ENCODE measurements at places on chromosomes 5 and 9.

- H3K4me3 ChIP-seq = no peak overlapping the region
- H3K4me1 ChIP-seq = peaks cover 19% of the 10 kb centered on the region
- H3K27ac ChIP-seq = no peak overlapping the region
- peaks cover 5% of the 10 kb centered on the region for H3K36me3 ChIP-seq
- DNase-seq = no peak
- no peaks in the 10 kb centered on the region for H3K27me3 ChIP-seq
Measured at GRCh38 chr5:81639556-81639955, 111.3 kb downstream of the SSBP2 start.

DNA sequence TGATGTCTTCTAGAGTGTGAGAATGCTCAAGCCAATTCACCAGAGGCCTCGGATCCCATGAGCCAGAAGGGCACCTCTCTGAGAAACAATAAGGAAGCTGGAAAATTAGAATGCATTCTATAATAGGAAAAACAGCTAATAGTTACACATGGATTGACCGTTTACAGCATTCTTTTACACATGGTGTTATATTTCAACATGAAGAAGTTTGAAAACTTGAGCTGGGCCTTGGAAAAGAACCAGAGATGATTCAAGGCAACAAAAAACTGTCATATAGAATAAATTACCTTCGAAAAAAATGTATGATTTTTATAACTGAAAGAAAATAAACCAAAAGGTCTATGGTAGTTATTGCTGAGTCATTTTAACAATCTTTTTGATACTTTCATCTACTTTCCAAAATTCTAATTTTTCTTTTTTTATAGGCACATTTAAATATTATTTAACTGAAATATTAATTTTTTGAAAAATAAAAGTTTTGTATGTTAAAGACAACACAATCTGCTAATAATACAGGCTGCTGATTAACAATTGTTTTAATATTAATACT, 6.2 kb downstream of the SH3TC2 start:
- no peaks in the 10 kb centered on the region for H3K27me3 ChIP-seq
- H3K4me1 ChIP-seq = peaks cover 18% of the 10 kb centered on the region
- H3K36me3 ChIP-seq = no peaks in the 10 kb centered on the region
- H3K27ac ChIP-seq = no peak overlapping the region
- DNase-seq = no peak

- H3K27me3 ChIP-seq = no peaks in the 10 kb centered on the region
- H3K27ac ChIP-seq = no peak overlapping the region
- no peak for DNase-seq
- H3K4me1 ChIP-seq = peaks cover 5% of the 10 kb centered on the region
- H3K36me3 ChIP-seq = no peaks in the 10 kb centered on the region
- H3K4me3 ChIP-seq = no peak overlapping the region
Measured at GRCh38 chr5:178786859-178787499, 56.5 kb upstream of the ZNF354A start.

GRCh38 chr9:38026021-38026809, 42.8 kb downstream of the SHB start:
- no peak for DNase-seq
- peaks cover 59% of the 10 kb centered on the region for H3K4me1 ChIP-seq
- no peak overlapping the region for H3K4me3 ChIP-seq
- H3K36me3 ChIP-seq = no peaks in the 10 kb centered on the region

- no peaks in the 10 kb centered on the region for H3K4me1 ChIP-seq
- H3K36me3 ChIP-seq = no peaks in the 10 kb centered on the region
- no peak overlapping the region for H3K27ac ChIP-seq
- H3K4me3 ChIP-seq = no peak overlapping the region
Measured at GRCh38 chr5:158013939-158014338, 155.0 kb upstream of the CLINT1 start.

- H3K4me1 ChIP-seq = peaks cover 23% of the 10 kb centered on the region
- no peak for DNase-seq
- no peaks in the 10 kb centered on the region for H3K36me3 ChIP-seq
- H3K27me3 ChIP-seq = no peaks in the 10 kb centered on the region
- peak overlapping the region; percentile 96 for H3K4me3 ChIP-seq
- H3K27ac ChIP-seq = peak overlapping the region; percentile 92
Measured at GRCh38 chr5:54309276-54309675, 1.1 kb downstream of the ARL15 start.

- no peak overlapping the region for H3K27ac ChIP-seq
- H3K36me3 ChIP-seq = no peaks in the 10 kb centered on the region
- H3K4me1 ChIP-seq = no peaks in the 10 kb centered on the region
- H3K27me3 ChIP-seq = no peaks in the 10 kb centered on the region
- no peak overlapping the region for H3K4me3 ChIP-seq
Measured at GRCh38 chr9:19757745-19758144, 31.1 kb downstream of the SLC24A2 start.

- no peak overlapping the region for H3K4me3 ChIP-seq
- H3K4me1 ChIP-seq = no peaks in the 10 kb centered on the region
- no peaks in the 10 kb centered on the region for H3K36me3 ChIP-seq
- no peak overlapping the region for H3K27ac ChIP-seq
- DNase-seq = no peak
- no peaks in the 10 kb centered on the region for H3K27me3 ChIP-seq
Measured at GRCh38 chr5:126139773-126140172, 283.4 kb upstream of the GRAMD2B start.

DNA sequence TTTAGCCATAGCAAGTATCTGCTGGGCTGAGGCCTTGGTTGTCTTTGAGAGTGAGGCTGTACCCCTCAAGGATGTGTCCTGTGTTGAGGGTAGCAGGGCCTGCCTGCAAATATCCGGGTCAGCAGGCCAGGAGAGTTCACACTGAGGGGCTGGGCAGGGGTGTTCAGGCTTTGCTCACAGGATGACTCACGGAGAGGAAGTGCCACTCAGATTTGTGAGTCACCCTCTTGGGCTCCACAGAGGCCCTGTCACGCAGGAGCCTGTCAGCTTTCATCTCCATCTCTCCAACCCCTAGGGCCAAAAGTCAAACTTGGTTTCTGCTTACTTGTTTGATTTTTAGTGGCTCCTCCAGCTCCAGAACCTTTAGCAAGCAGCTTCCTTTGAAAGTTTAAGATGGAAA, 211.5 kb downstream of the SEC61B start:
- no peak for DNase-seq
- no peak overlapping the region for H3K4me3 ChIP-seq
- no peaks in the 10 kb centered on the region for H3K27me3 ChIP-seq
- peak overlapping the region; percentile 50 for H3K27ac ChIP-seq
- no peaks in the 10 kb centered on the region for H3K36me3 ChIP-seq

GRCh38 chr9:38017149-38017884, 51.7 kb downstream of the SHB start:
- peaks cover 51% of the 10 kb centered on the region for H3K4me1 ChIP-seq
- DNase-seq = no peak
- no peak overlapping the region for H3K4me3 ChIP-seq
- H3K36me3 ChIP-seq = no peaks in the 10 kb centered on the region

- H3K27me3 ChIP-seq = no peaks in the 10 kb centered on the region
- DNase-seq = no peak
- peaks cover 12% of the 10 kb centered on the region for H3K4me1 ChIP-seq
- no peak overlapping the region for H3K4me3 ChIP-seq
- H3K36me3 ChIP-seq = no peaks in the 10 kb centered on the region
- H3K27ac ChIP-seq = no peak overlapping the region
Measured at GRCh38 chr9:137265496-137266161, 10.5 kb downstream of the NELFB start.

DNA sequence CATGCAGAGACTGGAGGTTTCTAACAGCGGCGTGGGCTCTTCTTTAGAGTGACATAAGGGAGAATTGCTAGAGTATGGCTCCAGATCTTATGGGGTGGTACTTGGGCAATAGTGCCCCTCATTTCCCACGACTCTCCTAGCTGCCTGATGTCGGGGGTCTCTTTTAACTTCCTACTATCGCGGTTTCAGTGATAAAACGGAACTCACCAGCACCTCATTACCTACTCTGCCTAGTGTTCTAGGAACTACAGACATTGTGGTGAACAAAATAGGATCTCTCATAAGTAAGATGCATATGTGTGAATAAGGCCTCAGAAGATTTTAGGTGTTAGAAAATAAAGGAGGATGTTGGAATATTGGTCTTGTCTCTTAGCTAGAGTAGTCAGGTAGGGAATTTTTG, 1.1 kb downstream of the ICE1 start:
- peak overlapping the region; percentile 93 for H3K27ac ChIP-seq
- peaks cover 53% of the 10 kb centered on the region for H3K4me1 ChIP-seq
- DNase-seq = no peak

DNA sequence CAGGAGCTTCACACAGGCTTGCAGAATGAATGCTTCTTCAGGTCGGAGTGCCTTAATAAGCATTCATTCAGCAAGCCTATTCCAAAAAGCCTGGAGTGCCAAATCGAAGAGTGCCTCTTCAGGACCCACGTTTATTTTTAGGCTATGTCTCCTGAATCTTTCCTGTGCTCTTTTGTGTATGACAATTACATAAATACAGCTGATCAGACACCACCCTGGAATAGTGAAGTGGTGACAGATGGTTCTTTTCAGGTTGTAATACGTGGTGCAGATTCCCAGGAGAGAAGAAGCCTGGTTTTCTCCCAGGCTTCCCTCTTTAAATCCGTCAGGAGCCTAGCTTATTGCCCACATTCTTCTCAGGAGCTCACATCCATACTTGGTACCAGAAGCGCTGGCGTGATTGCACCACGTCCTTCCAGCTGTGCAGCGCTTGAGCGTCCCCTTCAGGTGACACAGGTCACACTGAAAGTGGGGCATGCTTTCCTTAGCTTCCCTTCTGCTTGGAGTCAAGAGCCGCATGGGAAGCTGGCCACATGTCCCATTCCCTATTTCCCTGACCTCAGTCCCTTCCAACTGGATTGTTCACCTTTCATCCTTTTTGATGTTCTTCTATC, 123.1 kb downstream of the ADCY2 start:
- DNase-seq = no peak
- no peak overlapping the region for H3K27ac ChIP-seq
- H3K4me3 ChIP-seq = no peak overlapping the region
- H3K27me3 ChIP-seq = no peaks in the 10 kb centered on the region
- no peaks in the 10 kb centered on the region for H3K36me3 ChIP-seq

GRCh38 chr5:170223906-170224305, 8.9 kb upstream of the C5orf58 start:
- no peaks in the 10 kb centered on the region for H3K4me1 ChIP-seq
- no peak overlapping the region for H3K4me3 ChIP-seq
- no peaks in the 10 kb centered on the region for H3K27me3 ChIP-seq
- DNase-seq = no peak
- no peak overlapping the region for H3K27ac ChIP-seq

DNA sequence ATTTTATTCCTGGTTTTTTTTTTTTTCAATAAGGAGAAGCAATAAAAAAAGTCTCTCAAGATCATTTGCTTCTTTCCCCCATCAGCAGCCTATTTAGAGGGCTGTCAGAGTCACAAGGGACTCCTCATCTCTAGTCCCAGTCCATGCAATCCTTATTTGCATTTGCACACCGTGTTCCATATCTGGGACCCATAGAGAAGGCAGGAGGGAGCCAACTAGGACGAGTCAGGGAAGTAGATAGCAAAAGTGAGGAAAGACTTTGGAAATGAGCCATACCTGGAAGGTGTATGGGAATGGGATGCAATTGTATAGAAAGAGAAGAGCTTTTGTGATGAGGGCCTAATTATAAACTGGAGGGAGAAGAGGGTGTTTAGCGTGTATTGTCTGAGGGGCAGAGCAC, 160.0 kb downstream of the PIK3R1 start:
- H3K4me3 ChIP-seq = no peak overlapping the region
- peaks cover 45% of the 10 kb centered on the region for H3K4me1 ChIP-seq
- H3K27ac ChIP-seq = no peak overlapping the region
- H3K36me3 ChIP-seq = no peaks in the 10 kb centered on the region

GRCh38 chr9:86041311-86041741, 58.0 kb downstream of the GOLM1 start:
- H3K36me3 ChIP-seq = no peaks in the 10 kb centered on the region
- DNase-seq = no peak
- H3K4me1 ChIP-seq = no peaks in the 10 kb centered on the region
- H3K27ac ChIP-seq = no peak overlapping the region
- H3K4me3 ChIP-seq = no peak overlapping the region
- no peaks in the 10 kb centered on the region for H3K27me3 ChIP-seq

GRCh38 chr9:136003411-136004218, 42.4 kb upstream of the UBAC1 start:
- no peak overlapping the region for H3K27ac ChIP-seq
- no peak for DNase-seq
- H3K27me3 ChIP-seq = no peaks in the 10 kb centered on the region

DNA sequence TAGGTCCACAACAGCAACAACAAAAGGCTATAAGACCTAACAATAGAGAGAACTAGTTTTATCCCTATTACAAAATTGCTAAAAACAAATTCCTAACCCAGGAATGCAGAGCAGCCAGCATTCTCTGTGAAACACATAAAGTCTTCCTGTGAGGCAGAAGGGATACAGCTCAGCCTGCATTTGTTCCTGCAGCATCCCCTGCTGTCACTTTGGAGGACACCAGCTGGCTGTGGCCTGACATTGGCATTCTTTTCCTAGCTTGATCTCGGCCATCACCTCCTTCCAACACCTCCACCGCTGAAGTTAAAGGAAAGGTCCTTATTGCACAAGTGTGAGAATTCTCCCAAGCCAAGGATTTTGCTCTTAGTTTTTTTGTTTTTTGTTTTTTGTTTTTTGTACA, 186.1 kb downstream of the SNCAIP start:
- DNase-seq = no peak
- no peaks in the 10 kb centered on the region for H3K27me3 ChIP-seq
- peaks cover 18% of the 10 kb centered on the region for H3K4me1 ChIP-seq
- H3K27ac ChIP-seq = no peak overlapping the region
- H3K36me3 ChIP-seq = no peaks in the 10 kb centered on the region

DNA sequence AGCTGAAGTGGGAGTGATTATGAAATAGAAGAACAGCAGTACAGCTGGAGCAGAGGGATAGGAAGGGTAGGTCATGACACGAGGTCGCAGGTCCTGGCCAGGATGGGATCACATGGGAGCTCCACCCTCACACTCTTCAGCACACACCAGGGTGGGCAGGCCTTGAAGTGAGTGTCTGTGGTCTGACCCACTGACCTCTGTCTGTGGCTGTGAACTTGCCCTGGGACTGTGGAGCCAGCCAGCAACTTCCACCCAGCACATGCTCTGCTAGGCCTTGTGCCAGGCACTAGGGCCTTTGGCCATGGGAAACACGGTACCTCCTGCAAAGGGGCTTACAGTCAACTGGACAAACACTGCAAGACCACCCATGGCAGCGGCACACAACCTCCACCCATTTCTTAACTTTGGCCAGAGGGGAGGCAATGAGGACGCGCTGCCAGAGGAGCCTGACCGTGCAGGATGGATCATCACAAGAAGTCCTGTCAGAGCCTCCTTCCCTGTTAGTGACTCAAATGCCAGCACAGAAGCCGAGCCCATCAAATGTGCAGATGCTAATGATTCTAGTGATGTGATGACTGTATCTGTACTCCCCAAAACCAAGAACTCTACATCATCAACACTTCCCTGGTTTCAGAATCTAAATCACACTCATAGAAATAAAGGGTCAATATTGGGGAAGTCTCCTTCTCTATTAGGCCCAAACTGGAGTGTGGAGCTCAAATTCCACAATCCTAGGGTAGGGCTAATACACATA, 113.6 kb downstream of the DPYSL3 start:
- no peaks in the 10 kb centered on the region for H3K4me1 ChIP-seq
- no peak for DNase-seq
- H3K4me3 ChIP-seq = no peak overlapping the region
- no peak overlapping the region for H3K27ac ChIP-seq
- H3K36me3 ChIP-seq = peaks cover 31% of the 10 kb centered on the region
